Stimulated activated naive CD8-positive, alpha-beta T cell treated with anti-CD3 and anti-CD28 coated beads, Interleukin-15, amount 100 ng/mL, for 72 hours (primary cell): ENCODE measurements at places on chromosomes 16 and 17.

DNA sequence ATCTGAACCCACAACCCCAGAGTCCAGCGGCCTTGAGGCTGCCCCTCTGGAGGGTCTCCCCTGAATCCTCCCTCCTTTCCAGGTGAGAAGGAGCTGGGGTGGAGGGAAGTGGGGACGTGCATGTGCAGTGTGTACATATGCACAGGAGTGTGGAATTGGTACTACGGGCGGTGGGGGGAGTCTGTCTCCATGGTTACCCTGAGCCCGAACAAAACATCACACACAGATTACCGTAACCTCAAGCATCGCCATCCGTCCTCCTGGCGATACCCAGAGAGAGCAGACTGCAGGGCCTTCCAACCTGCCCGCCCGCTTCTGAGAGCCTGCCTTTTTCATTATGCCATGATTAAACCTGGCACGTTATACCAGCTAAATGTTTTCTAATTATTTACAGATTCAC lies 25.1 kb downstream of the GSG1L start:
- DNase-seq = no peak

DNA sequence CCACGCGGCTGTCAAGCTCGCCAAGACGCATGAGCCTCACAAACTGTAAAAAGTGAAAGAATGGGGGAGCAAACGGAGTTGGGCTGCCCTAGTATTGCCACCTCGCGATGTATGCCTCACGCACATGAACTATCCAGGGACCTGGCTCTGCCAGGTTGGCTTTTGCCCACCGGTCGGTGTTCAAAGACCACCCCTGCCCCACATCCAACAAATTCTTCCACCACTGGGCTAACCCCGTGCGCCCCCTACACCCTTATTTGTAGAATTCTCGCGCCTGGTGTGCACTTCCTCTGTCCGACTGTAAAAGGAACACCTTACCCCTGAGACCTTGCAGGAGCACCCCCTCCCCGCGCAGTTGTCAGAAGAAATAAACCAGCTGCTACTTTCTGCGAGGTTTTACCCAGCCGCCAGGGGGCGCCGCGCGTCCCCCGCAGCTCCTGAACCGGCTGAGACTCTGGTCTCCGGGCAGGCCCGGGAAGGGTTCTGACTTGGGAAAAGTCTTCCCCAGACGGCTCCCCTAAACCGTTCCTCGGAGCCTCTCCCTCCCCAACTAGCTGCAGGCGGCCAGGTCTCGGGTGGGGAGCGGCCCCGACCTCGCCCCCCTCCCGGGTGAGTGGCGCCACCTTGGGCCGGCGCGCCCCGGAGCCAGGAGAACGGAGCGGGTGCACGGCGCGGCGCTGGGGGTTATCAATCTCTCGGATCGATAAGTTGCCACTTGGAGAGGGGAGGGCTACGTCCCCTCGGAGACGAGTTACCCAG lies 1.7 kb upstream of the ZNF423 start:
- DNase-seq = peak; percentile 59

DNA sequence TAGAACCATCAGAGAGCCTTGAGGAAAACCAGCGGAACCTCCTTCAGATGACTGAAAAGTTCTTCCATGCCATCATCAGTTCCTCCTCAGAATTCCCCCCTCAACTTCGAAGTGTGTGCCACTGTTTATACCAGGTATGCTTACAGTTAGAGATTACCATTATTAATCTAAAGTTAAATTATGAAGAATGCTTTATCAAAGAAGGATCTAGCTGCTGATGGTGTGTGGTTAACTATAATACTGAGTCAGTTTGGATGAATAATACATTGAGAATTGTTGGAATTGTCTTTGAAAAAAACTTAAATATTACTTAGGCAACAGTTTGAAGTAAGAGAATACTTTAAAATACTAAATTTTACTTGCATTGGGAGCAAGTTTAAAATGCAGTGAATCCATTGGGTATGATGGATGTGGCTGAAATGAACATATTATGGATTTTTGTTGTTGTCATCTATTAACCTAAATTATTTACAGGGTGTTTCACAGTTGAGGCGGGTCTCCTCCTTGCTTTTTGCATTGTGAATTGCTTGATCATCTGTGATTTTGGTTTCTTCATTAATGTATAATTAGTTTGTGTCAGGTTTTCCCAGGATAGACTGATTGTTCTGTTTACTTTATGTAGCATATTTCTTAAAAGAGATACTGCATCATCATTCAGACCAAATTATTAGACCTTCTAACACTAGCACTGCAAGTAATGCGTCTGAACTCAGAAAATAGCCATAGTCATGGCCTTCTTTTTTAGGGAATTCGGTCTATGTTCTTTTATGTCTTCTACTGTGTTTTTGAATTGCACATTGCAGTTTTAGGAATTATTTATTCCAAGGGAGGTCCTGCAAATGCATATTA lies 47.8 kb downstream of the OMG start:
- DNase-seq = no peak

- DNase-seq = no peak
Observed at GRCh38 chr16:81168406-81168805, 70.1 kb upstream of the BCO1 start.

- DNase-seq = no peak
Observed at GRCh38 chr17:280216-280615, 72.4 kb downstream of the RPH3AL start.

- DNase-seq = no peak
Observed at GRCh38 chr16:81896902-81897301, 114.4 kb downstream of the SDR42E1 start.

DNA sequence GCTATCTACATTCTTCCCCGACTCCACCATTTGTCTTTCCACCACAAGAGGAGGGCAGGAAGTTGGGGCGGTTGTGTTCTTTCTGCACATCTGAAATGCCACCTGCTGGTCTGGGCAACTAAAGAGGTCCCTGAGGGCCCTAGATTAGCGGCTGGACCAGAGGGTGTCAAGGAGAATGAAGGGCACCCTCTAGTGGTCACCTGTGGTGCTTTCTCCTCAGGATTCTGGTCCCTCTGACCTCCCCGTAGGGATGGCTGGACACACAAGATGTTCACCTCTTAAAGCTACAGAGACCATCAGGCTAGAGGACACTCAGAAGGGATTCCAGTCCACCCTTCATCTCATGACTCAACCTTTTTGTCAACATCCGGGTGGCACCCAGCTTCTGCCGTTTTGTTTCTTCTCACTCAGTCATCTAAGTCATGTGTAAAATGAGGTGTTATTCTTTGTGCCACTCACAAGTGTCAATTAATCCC lies 2.9 kb upstream of the SCIMP start:
- peak; percentile 55 for DNase-seq

DNA sequence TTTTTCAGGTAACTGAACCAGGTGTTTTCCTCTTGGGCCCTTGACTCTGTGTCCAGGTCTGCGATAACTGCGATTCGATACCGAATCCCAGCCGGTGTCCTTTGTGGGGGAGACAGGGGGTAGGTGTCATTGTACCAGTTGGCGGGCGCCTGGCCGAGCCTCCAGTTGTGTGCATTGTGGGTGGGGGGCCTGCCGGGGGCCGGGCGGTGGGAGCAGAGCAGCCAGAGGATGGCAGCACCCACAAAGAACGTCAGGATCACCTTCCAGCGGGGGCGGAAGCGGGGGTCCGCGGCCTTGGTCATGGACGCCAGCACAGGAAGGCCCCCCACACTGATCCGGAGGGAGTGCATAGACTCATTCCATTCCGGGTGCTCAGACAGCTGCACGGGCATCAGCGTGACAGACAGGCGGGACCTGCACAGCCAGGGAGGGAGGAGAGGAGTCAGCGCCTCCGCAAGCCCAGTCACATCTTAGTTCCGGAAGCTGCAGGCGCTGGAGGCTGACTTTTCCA lies 12.3 kb downstream of the CANT1 start:
- no peak for DNase-seq

DNA sequence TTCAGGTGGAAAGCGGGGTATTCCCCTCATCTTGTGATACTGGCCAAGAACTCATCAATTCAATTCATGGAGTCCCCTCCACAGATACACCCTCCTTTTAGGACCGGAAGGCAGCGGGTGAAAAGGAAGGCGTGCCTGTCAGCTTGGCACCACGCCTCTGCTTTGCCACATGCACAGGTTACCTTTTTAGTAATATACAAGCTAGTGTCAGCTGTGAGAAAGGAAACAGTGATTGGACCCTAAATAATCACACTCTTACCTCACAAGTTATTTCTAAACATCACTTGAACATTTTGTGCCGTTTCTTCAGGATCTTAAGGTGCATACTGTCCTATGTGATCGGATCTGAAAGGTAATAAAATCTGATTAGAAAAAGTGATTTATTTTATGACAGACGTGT lies 15.7 kb downstream of the ZDHHC7 start:
- no peak for DNase-seq

DNA sequence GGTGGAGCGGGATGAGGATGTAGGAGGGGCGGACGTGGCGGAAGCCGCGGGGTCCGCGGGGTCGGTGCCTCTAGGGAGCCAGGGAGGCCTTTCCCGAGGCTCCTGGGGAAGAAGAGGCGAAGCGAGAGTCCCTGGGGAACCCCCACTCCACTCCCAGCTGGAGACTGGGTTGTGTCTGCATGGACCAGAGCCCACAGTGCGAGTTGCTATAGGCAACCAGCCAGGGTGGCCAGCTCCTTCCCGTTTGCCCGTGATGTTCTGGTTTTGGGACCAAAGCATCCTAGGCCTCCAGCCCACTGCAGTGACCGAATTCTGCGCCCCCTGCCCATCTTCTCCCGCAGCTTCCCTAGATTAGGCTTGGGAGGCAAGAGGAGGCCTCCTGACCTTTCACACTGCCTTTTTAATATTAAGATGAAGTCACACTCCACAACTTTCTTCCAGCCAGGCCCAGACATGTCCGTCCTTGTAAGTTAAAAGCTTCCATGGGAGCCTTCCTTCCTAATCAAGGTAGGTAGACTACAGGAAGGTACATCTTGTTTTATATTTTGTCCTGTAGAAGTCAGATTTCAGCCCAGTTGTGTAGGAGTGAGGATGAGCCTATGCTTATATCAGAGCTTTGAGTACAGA lies 469 bp downstream of the AMZ2 start:
- no peak for DNase-seq

GRCh38 chr16:59370717-59371116 lies 636.6 kb upstream of the GOT2 start:
- DNase-seq = no peak

DNA sequence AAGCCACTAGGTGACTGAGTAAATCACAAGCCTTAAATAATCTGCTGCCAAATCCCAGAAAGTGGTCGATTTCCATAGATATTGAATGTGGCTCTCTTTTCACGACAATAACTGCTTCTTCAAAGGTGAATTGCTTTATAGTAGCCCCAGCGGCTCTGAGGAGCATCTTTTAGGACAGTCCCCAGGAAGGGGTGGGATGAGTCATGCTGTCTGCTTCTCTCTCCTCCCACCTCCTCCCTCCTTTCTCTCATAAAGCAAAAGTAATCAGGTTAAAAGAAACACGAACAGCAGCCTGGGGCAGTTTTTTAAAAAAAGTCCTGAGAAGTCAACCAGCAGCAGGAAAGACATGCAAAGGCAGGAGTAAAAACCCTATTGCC lies 1.8 kb downstream of the KIAA0513 start:
- DNase-seq = peak; percentile 72

DNA sequence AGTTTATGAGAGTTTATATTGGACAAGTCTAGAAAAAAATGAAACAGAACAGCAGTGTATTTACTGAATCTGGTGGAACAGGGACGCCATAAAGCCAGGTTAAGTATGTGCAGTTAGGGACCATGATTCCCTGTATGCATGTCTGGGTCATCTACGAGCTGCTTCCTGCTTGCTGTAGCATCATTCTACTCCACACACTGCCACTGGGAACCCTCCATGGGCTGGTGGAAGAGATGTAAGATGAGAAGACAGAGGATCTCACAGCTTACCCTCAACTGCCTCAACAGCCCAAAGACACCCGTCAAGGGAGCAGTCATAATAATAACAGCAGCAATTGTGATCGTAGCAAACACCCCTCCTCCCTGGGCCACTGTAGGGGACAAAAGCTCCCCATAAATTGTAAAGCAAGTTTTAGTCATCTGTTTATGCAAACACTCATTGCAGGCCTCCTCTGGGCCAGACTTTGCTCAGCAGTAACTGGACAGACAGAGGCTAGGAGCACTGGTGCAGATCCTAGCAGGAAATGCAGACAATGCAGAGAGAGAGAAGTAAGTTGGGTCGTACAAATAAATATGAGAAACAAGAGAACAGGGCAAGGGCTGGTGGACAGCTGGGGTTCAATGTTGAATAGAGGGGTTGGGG lies 188.0 kb downstream of the SOX9 start:
- no peak for DNase-seq
